ENCODE measurements at places on chromosomes 7 and 10.

DNA sequence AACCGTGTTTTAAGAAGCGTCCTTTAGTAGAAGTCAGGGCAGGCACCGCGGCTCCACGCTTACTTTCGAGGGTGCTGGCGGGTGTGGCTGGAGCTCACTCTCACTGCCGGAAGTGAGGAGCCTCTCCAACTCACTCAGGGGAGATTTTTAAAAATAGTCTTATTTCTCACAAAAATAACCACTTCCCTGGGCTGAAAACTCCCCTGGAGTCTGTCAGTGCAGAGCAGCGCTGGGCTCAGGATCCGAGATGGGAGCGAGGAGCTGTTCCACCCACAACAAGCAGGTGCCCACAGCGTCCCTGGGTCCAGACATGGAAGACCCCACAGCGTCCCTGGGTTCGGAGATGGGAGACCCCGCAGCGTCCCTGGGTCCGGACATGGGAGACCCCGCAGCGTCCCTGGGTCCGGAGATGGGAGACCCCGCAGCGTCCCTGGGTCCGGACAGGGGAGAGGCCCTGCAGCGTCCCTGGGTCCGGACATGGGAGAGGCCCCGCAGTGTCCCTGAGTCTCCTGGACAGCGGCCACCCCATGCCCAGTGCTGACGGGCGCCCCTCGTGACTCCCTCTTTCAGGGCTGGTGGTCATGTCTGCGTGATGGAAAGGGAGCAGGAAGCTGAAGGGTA, 51.2 kb downstream of the VIPR2 start:
- no peak for DNase-seq

- no peak for DNase-seq
These were observed 57.4 kb upstream of the EBF3 start for GRCh38 chr10:130021383-130021950.

GRCh38 chr7:73570521-73570920, 7.9 kb downstream of the TBL2 start:
- DNase-seq: no peak

DNA sequence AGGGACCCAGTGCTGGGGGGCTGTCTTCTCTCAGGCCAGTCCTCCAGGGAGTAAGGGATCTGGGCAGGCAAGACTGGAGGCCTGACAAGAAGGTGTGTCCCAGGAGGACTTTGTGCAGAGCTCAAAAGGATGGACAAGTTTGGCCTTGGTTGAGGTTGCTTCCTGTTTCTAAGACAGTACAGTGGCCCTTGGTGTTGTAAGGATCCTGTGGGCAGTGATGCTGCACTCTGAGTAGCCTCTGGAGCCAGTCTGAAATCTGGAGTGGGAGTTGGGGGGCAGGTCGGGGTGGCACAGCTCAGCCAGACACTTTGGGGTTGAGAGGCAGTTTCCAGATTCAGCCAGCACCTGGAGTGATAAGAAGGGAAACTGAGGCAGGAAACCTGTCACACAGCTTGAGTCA, 139.2 kb upstream of the ZMIZ1 start:
- DNase-seq: no peak

GRCh38 chr10:5540080-5540479, 15.3 kb downstream of the CALML3 start:
- DNase-seq: no peak

DNA sequence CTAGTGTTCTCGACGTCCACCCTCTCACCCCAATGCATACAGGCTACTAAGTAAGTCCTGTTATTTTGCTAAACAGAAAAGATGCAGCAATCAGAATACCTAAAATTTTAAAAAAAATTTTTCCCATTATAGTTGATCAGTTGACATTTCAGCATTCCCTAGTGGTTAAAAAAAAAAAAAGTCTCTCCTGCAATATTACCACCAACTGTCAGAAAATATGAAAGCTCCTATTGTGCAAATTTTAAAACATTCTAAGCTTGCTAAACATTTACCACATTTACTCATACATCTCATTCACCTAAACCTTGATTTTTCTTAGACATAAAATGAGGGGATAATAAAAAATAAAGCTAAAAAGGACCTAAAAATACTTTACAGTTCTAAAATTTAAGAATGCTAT, 165.6 kb downstream of the AVL9 start:
- DNase-seq: no peak

- no peak for DNase-seq
These were observed 20.0 kb downstream of the LRRD1 start for GRCh38 chr7:92158660-92159575.

GRCh38 chr7:69833964-69834363, 235.7 kb downstream of the AUTS2 start:
- no peak for DNase-seq

DNA sequence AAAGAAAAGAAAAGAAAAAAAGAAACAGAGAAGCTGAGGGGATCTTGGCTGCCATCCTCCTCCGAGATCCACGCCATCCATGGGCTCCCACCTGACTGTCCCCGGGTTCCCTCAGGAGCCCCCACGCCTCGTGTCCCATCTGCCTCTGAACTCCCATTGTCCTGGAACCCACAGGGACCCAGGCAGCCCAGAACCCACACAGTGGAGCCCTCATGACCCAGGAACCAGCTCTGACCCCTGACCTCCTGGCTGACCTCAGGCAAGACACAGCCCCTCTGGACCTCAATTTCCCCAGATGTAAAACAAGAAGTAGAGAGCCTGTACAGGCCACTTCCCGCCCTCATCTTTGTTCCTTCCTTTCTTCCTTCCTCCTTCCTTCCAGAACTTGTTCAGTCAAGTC, 40.4 kb downstream of the RASGEF1A start:
- DNase-seq: no peak

- DNase-seq: no peak
These were observed 236.4 kb downstream of the PRPF18 start for GRCh38 chr10:13823096-13823708.

DNA sequence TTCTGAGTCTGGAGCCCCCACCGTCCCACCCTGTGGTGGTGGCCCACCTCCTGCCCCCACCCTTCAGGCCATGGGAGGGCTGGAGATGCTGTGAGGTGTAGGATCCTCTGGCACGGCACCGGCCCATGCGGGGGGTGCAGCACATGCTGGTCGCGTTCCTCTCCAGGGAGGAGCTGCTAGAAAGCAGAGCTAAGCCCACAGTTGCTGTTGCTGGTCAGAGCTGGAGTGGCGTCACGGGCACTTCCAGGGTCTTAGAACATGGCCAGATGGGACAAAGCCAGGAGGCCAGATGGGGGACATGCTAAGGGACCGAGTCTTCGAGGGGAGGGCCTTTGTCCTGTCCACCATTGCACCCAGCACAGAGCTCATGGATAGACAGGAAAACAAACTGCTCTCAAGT, 21.6 kb downstream of the AGAP3 start:
- no peak for DNase-seq

DNA sequence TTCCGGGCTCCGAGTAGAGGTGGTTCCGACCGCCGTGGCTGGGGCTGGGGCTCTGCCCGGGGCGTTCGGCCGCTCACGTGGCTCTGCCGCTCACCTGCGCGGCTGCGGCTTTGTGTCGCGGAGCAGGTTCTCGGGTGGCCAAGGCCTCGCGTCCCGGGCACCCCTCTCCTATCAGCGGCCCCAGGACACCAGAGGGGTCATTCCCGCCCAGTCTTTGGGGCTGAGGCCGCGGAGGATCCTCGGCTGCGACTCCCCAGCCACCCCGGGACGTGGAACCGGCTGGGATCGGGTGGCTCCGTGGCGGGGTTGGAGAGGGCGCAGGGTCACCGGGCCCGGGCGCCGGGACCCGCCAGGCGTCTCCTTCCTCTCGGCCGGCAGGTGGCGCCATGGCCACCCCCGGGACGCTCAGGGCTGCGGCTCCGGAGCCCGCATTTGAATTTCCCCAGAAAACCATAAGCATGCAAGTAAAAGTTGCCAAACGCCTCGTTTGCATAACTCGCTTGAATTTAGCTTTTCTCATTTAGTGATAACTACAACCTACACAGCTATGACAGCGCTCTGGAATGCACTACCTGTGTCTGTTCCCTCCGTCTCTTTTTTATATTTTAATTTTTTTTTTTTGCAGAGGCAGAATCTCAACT, 1.2 kb downstream of the COL26A1 start:
- peak; percentile 48 for DNase-seq

DNA sequence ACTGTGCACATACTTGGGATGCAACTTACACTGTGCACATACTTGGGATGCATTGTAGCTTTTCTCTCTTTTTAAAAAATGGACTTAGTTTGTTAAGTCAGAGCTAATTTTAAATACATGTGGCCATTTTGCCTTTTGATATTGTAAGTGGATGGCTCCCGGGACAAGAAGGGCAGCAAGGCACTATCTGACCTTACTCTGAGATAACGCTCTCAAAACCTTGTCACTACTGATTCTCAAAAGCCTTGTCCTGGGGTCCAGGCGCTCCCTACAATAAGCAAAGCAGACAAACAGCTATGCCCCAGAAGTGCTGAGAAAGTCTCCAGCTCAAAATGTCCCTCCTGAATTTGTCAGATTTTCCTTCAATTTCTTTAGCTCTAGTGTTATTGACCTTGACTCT, 66.9 kb upstream of the CACNB2 start:
- no peak for DNase-seq

GRCh38 chr7:114085313-114085591, 166.4 kb upstream of the PPP1R3A start:
- no peak for DNase-seq

- no peak for DNase-seq
These were observed 24.4 kb upstream of the CDC14C start for GRCh38 chr7:48899932-48900331.

- no peak for DNase-seq
These were observed 786.9 kb upstream of the IGFBP3 start for GRCh38 chr7:46707973-46708372.

DNA sequence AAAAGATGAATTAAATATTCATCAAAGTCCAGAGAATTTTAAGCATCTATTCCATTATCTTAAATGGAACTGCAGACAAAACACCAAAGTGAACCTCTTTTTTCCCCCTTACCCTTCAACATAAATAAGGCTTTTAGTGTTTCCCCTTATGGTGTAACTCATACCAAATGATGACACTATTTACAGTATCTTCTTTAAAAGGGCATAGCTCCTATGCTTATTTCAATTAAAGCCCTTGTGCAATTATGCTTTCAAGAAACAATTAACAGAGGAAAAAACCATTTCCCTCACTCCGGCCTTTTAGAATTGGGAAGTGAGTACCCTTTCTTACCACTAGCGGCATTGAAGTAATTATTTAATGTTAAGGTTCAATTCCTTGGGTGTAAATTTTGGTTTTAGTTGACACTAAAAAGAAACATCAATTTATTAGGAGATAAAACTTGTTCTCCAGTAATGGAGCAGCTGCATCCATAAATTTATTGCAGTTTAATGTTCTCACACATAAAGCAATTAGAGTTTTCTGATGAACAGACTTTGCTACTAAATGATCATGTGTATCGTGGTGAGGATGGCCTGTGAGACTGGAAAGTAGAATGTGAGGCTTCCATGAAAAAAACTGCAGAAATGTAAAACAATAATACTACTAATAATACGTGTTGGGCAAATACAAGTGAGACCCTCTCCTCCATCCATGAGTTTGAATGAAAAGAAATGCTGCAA, 661.3 kb downstream of the PARD3 start:
- DNase-seq: no peak

- DNase-seq: no peak
These were observed 260.8 kb downstream of the SNX13 start for GRCh38 chr7:17679458-17679857.

- DNase-seq: no peak
These were observed 205.9 kb upstream of the PPP2R2D start for GRCh38 chr10:131694781-131695495.

GRCh38 chr10:124739986-124740368, 4.2 kb downstream of the FAM53B start:
- DNase-seq: no peak

GRCh38 chr7:28389504-28390395, 22.6 kb upstream of the CREB5 start:
- DNase-seq: peak; percentile 22

GRCh38 chr7:128928159-128928813, 9.4 kb upstream of the IRF5 start:
- DNase-seq: no peak

All from mucosa of gallbladder (tissue), 1 donor.